ENCODE measurements at places on chromosomes 4 and X.

DNA sequence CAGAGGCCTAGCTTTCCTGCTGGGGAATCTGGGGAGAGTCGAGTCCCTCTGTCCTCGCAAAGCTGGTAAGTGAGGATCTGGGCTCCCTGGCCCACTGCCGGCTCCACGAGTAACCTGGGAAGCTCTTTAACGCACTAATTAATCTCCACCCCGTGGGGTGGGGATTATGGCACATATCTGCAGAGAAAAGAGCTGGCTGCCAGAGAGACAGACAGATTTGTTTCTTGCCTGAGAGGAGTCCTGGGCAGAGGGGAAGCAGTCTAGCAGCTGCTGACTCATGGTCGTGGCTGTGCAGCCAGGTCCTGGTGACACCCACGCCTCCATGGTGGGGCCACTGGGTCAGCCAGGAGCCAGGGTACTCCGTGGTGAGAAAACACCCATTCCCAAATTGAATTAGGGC lies 14.0 kb downstream of the SORCS2 start:
- H3K27ac ChIP-seq: no peak overlapping the region
- H3K4me1 ChIP-seq: no peaks in the 10 kb centered on the region
- peaks cover 35% of the 10 kb centered on the region for H3K27me3 ChIP-seq
- ATAC-seq: no peak
- no peak overlapping the region for H3K4me3 ChIP-seq
- H3K36me3 ChIP-seq: no peaks in the 10 kb centered on the region

GRCh38 chrX:135596495-135596894 lies 76.0 kb downstream of the INTS6L start:
- no peaks in the 10 kb centered on the region for H3K27me3 ChIP-seq
- no peaks in the 10 kb centered on the region for H3K4me1 ChIP-seq
- H3K4me3 ChIP-seq: no peak overlapping the region
- no peak for ATAC-seq
- no peaks in the 10 kb centered on the region for H3K36me3 ChIP-seq
- no peak overlapping the region for H3K27ac ChIP-seq

DNA sequence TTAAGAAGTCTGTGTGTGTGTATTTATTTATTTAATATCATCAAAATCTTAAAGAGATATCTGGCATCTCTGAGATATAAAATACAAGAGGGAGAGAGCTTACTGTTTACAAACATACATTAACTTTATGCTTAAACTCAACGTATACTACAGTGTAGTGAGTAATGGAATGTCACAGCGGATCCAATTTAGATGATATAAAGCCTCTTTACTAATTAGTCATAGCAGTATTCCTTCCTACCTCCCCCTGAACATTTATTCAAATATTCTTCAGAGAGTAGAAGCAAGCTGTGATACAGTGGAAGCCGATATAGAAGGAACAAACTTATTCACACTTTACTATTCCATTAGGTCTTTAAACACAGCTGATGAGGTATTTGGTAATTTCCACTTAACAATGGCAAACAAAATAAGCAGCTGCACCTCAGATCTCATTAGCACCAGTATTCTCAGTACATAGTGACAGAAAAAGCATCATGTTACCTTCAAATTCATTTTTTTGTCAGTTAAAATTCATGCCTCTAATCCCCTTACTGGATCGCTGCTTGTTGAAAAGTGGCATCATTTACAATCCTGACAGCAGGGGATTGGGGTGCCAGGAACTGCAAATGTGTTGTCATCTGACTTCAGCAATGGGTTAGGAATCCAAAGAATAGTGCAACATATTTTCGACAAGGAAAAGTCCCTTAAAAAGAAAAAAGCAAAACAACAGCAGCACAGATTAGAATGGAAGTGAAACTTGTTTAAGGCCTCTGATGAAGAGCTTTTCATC lies 658.7 kb upstream of the EPHA5 start:
- no peak overlapping the region for H3K27ac ChIP-seq
- no peaks in the 10 kb centered on the region for H3K4me1 ChIP-seq
- H3K36me3 ChIP-seq: no peaks in the 10 kb centered on the region

- H3K27ac ChIP-seq: no peak overlapping the region
- H3K4me3 ChIP-seq: no peak overlapping the region
- no peaks in the 10 kb centered on the region for H3K36me3 ChIP-seq
- ATAC-seq: no peak
- no peaks in the 10 kb centered on the region for H3K4me1 ChIP-seq
- no peaks in the 10 kb centered on the region for H3K27me3 ChIP-seq
These were observed 32.7 kb downstream of the DCAF8L2 start for GRCh38 chrX:27622883-27623282.

- H3K4me1 ChIP-seq: no peaks in the 10 kb centered on the region
- H3K27me3 ChIP-seq: no peaks in the 10 kb centered on the region
- no peak overlapping the region for H3K4me3 ChIP-seq
- no peak overlapping the region for H3K27ac ChIP-seq
- no peak for ATAC-seq
These were observed 39.4 kb upstream of the EFHC2 start for GRCh38 chrX:44382871-44383270.

GRCh38 chrX:133985164-133985966 lies at the start of gene GPC3:
Gene GPC3 (minus strand): TSS chrX:133985594.
- peaks cover 39% of the 10 kb centered on the region for H3K27me3 ChIP-seq
- H3K4me3 ChIP-seq: peak within 1 kb of the TSS; percentile 50
- H3K4me1 ChIP-seq: no peaks in the 10 kb centered on the region
- ATAC-seq: peak; percentile 64
- no peak within 1 kb of the TSS for H3K27ac ChIP-seq
- no peaks in the 10 kb centered on the region for H3K36me3 ChIP-seq

DNA sequence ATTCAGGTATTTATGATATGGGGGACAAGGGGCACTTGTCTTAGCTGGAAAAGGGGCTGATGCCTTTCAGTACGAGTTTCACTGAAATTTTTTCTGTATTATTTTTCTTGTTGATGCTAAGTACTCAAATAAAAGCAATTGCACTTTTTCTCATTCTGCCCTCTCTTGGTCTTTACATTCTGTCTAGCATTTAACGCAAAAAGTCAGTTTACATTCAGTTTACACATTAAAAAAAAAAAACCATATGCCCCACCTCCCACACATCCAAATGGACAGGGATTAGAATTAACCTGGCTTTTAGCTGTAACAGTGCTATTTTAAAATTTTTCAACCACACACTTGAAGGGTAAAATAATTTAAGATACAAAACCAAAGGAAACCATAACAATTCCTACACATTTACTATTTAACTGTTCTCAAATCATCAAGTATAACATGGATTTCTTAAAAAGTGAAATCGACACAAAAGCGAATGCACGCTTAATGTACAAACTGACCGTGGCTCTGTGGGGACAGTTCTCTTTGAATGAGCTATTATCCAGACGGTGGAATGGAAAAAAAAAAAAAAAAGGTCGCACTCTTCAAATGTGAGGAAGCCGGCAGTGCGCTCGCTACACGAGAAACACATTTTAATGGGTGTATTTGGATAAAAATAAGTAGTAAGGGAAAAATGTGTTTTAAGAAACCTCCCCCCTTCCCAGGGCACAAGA lies 1.4 kb downstream of the AMMECR1 start:
- no peak for ATAC-seq
- no peaks in the 10 kb centered on the region for H3K27me3 ChIP-seq
- peak overlapping the region; percentile 99 for H3K27ac ChIP-seq

- no peak overlapping the region for H3K27ac ChIP-seq
- peaks cover 12% of the 10 kb centered on the region for H3K4me1 ChIP-seq
- no peaks in the 10 kb centered on the region for H3K27me3 ChIP-seq
- no peak for ATAC-seq
These were observed 20.4 kb downstream of the ZNF157 start for GRCh38 chrX:47390780-47391179.

GRCh38 chr4:13365195-13365594 lies 118.9 kb downstream of the RAB28 start:
- no peaks in the 10 kb centered on the region for H3K4me1 ChIP-seq
- no peak overlapping the region for H3K27ac ChIP-seq
- no peak for ATAC-seq
- H3K36me3 ChIP-seq: peaks cover 45% of the 10 kb centered on the region
- no peak overlapping the region for H3K4me3 ChIP-seq
- no peaks in the 10 kb centered on the region for H3K27me3 ChIP-seq

DNA sequence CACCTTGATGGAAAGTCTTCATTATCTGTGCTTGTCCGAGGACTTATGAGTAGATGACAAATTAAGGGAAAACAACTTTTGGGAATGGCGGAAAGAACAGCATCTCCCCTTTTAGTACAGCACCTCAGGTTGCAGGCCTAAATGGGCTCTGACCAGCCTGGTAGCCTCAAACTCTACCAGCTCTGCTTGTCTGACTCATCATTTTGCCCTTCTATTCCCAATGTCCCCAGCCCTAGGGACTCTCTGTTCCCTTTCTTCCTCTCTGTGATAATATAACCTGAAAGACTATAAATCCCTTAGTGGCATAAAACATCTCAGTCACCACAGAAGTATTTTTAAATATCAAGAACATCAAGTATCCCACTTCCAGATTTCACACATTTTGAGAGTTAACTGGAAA lies 121.9 kb downstream of the THOC2 start:
- no peak overlapping the region for H3K27ac ChIP-seq
- no peaks in the 10 kb centered on the region for H3K27me3 ChIP-seq
- no peak overlapping the region for H3K4me3 ChIP-seq
- ATAC-seq: no peak
- H3K4me1 ChIP-seq: no peaks in the 10 kb centered on the region

- H3K4me1 ChIP-seq: no peaks in the 10 kb centered on the region
- no peaks in the 10 kb centered on the region for H3K27me3 ChIP-seq
- ATAC-seq: no peak
- H3K36me3 ChIP-seq: no peaks in the 10 kb centered on the region
- no peak overlapping the region for H3K4me3 ChIP-seq
- H3K27ac ChIP-seq: no peak overlapping the region
These were observed 12.8 kb upstream of the SLITRK4 start for GRCh38 chrX:143648705-143649104.

Measured in stimulated activated memory B cell treated with anti-CD40 and anti-IgM and Interleukin-4, amounts not matched to agents 10 μg/mL and 1 μg/mL and 100 μg/mL, for 72 hours (primary cell).